Urothelium cell line (cell line): ENCODE measurements at places on chromosomes 11 and 22.

- DNase-seq, result no peak
These were observed 35.0 kb downstream of the HIRA start for GRCh38 chr22:19396561-19396933.

DNA sequence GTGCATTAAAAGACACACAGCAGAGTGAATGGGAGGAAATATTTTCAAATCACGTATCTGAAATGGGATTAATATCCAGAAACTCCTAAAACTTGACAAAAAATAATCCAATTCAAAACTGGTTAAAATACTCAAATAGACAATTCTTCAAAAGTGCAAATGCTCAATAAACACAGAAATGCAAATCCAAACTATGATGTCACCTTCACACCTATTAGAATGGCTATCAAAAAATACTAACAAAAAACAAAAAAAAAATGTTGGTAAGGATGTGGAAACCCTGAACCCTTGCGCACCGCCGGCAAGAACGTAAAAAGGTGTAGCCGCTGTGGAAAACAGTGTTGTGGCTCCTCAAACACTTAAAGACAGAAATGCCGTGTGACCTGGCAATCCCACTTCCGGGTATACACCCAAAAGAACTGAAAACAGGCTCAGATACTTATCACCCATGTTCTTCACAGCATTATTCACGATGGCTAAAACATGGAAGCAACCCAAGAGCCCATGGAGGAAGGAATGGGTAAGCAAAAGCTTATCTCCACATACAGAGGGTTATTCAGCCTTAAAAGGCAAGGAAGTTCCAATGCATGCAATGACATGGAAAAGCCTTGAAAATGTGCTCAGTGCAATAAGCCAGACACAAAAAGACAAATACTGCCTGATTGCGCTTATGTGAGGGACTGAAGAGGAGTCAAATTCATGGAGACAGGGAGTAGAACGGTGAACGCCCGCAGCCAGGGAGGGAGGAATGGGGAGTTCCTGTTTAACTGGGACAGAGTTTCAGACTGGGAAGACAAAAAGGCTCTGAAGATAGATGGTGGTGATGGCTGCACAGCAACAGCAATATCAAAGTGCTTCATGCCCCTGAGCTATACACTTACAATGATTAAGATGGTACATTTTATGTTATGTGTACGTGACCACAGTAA is 19.6 kb downstream of the BRD1 start:
- DNase-seq, result no peak

DNA sequence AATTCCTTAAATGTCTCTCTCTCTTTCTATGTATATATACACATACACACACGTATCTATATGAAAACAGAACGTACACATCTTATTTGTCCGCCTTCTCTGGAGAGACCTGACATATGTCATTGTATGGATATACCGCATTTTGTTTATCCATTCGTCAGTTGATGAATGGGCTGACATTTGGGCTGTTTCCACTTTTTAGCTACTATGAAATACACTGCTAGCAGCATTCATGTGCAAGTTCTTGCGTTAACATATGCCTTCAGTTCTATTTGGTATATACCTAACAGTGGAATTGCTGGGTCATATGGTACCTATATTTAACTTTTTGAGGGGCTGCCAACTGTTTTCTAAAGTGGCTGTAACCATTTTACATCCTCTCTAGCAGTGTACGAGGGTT is 18.0 kb upstream of the DNAJB13 start:
- DNase-seq, result no peak

GRCh38 chr22:48682504-48682903 is 1145.2 kb downstream of the BRD1 start:
- no peak for DNase-seq

- DNase-seq, result no peak
These were observed 58.4 kb upstream of the RCN1 start for GRCh38 chr11:32032478-32032877.

DNA sequence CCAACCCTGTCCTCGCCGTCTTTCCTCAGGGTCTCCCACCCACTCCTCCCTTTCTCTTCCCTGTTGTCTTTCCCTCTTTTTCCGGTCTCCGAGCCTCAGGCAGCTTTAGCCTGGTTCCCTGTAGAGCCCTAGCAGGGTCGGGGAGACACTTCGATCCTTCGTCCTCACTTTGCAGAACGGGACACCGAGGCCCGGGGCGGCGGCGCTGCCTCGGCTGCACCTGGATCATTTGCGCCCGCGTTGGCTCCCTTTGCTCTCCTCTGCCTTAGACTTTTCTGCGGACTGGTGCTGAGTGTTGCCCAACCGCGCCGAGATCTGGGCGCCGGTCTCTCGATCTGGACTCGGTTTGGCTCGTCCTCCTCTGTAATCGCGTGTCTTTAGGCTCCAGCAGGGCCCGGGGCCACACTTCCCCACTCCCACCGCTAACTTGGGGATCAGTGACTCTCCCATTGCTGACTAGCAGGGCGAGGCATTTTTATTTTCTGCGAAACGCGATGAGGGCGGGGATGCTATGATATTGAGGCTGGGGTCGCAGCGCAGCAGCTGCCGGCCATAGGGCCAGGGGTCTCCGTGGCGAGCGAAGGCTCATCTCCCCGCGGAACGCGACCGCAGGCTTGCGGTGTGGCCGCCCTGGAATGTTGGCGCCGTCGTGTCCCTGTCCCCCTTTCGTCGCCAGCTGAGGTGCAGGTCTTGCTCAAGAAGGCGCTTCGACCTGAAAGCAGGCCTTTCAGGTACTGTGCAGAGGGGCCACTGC is 1.6 kb upstream of the E2F8 start:
- no peak for DNase-seq

- DNase-seq, result no peak
These were observed 6.1 kb upstream of the FGF4 start for GRCh38 chr11:69781241-69781640.

DNA sequence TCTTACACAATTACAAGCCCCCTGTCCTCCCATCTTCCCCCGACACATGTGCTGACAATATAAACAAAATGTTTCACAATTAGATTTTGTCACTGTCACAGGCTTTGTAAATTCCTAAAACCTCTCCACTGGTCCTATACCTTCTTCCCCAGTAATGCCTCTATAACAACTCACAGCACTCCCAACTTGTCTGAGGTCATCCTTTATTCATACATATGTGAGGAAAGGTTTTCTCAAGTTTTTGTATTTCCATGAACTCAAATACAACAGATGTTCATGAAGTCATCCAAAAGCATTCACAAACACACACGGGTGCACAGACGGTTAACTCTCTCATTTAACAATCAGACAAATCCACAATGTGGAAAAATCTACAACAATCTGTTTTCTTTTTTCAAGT is 1.9 kb downstream of the OR52H1 start:
- no peak for DNase-seq

GRCh38 chr11:46759196-46759595 is 40.2 kb downstream of the F2 start:
- DNase-seq, result no peak

DNA sequence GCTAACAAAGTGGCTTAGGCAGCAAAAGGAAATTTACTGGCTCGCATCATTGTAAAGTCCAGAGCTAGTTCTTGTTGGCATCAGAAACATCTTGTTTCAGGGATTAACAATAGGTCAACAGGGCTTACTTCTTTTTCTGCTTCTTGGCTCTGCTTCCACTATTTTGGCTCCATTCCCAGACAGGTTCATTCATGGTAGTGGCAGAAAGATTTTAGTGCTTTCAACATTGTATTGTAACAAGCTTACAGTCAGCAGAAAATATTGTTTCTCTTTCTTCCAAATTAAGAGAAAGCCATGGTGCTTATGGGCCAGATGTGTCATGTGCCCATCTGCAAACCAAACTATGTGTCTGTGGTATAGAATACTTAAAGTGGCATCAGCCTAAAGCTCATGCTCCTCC is 315.6 kb downstream of the RAB38 start:
- no peak for DNase-seq

DNA sequence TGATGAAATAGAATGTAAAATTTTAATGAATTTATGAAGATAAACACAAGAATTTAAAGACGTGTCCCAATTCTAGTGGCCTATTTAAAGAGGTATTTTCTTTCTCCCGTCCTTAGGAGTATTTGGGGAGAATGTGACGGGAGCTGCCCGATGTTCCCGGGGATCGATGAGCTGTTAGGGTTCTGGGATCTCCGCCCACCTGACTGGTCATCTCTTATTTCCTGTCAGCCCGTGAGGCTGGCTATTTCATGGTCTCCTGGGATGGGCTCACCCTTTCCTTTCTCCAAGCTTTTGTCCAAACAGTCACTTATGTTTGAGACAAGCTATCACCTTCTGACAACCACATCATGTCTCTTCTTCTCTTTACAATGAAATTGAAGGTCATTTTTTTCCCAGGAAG is 16.9 kb upstream of the CLMP start:
- DNase-seq, result no peak

DNA sequence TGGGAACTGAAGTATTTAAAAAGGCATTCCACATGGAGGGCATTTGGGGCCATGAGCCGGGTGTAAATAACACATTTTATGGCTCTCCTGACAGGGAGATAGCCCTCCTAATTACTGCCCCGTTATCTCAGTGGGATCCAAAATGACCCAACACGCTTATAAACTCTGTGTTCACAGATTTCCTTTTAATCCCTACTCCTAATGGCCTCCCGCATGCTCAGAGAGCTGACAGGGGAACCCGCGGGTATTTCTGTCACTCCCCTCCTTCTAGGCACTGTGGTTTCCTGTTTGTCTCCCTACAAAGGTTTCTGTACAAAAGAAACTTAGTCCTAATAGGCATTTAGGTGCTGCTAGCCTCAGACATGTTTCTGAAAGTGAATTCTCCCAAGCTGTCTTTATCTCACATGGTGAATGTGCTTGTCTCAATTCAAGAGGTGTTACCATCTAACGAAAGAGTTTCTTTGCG is 202.8 kb upstream of the SEZ6L start:
- no peak for DNase-seq
